ENCODE measurements at places on chromosomes 7 and 10.

- DNase-seq, result no peak
Measured at GRCh38 chr10:24456322-24456721, 247.4 kb downstream of the KIAA1217 start.

DNA sequence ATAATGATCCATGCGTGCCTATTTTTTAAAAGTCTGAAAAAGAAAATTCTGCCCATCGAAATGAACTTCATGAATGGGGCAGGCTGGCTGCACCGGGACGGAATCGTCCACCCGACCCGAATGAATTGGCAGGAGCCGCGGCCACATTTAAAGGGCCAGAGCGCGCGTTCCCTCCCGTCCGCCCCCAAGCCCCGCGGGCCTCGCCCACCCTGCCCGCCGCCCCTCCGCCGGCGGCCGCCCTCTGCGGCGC is 319 bp upstream of the GATA3 start:
- no peak for DNase-seq

DNA sequence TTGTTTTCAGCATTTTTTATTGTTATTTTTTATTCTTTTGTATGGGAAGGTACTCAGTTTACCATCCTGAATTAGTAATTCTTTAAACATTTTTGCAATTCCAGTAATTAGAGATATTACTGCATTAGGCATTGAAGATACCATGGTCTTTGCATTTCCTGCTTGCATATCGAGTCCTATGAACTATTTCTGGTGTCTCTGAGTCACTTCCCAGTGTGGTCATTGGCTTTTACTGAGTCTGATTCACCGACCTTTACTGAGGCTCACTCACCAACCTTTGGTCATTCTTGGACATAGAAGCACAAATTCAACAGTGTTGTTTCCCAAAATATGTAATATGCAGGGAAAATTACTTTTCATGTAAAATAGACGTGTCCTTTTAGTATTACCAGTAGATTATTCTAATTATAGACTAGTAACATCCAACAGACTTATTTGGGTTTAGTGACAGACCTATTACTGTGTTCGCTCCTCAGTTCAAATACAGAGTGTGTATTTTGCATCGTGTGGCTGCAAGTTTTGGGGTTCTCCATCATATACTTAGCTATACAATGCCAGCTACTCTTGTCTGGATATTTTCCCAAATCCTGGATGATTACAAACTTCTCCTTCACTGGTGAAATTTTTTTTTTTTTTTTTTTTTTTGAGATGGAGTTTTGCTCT is 180.7 kb upstream of the PRSS1 start:
- no peak for DNase-seq

DNA sequence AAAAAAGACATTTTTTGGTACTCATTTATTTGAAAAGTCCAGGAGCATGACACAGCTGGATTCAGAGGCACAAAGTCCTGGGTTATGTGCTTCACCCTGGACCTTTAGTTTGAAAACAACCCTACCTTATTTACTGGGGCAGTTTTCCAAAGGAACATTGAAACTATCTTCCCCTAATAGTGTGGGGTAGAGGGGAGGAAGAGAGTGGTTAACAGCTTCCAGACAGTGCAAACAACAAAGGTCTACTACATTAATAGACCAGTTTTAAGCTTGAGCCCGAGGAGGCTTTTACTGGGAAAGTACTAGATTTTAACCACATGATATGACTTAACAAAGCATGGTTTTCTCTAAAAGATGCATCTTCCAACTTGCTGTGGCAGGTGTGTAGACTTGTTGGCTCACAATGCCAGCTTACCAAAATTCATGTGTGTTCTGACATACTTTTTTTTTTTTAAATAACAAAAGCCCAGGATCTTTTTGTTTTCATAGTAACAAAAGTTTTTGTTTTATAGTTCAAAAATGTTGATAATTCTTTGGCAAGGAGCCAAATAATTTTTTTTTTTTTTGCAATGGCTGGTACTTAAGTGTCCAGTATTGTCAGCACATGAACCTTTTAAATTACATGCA is 1.8 kb downstream of the GSTO1 start:
- DNase-seq, result no peak

DNA sequence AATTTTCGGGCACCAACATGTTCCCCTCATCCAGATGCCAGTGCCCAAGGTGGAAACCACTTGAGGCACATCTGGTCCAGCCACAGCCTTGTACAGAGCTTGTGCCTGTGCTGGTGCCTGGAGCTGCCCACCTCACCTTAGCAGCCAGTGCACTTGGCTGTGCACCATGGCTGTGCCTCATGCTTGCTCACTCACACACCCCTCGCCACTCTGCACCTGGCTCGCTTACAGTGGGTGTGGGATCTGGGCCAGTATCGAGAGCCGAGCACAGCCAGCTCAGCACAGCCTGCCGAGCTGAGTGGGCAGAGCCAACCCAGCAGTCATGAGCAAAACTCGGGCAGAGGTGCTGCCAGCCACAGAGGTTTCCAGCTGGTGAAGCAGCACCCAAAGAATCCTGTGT is 139.9 kb upstream of the NUPR2 start:
- DNase-seq, result no peak

Measured in BE2C (cell line).